ENCODE measurements at places on chromosomes 7 and 10.

- no peak for DNase-seq
These were observed 36.8 kb downstream of the CTBP2 start for GRCh38 chr10:125123476-125124114.

- no peak for DNase-seq
These were observed 8.0 kb upstream of the CALHM1 start for GRCh38 chr10:103466734-103467133.

DNA sequence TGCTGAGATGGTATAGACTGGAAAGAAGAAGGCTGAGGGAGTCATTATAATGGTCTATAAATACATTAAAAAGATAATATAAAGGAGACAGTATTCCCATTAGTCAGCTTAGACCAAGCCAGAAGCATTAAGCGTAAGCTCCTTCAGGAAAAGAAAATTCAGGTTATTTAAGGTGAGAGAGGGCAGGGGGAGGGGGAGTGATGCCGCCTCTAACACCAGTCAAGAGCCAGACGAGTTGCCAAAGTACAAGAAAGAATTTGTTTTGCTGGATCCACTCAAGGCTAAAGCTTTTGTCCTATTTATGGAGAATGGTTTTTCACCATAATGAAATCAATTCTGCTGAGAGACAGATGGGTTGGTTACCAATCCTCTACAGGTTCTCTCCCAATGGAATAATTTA lies 99.3 kb downstream of the CFAP58 start:
- no peak for DNase-seq

GRCh38 chr10:26839966-26840627 lies 20.7 kb downstream of the ABI1 start:
- no peak for DNase-seq

DNA sequence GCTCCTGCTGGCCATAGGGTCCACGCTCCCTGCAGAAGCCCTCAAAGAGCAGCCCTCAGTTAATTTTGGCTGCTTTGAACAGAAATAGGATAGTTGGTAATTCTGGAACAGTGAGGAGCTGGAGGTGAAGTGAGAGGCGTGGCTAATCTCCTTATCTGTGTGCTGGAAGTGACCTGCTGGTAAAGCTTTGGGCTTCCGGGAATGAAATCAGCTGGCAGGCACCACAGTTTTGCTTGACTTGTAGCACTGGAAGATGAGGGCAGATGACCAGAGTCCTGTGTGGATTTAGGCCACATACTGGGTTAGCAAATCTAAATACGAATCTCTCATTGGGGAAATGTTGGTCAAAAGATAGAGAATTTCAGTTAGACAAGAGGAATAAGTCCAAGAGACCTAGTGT lies 10.2 kb downstream of the ATP6V0E2 start:
- DNase-seq, result no peak

GRCh38 chr7:85719981-85720953 lies 533.4 kb upstream of the SEMA3D start:
- no peak for DNase-seq

DNA sequence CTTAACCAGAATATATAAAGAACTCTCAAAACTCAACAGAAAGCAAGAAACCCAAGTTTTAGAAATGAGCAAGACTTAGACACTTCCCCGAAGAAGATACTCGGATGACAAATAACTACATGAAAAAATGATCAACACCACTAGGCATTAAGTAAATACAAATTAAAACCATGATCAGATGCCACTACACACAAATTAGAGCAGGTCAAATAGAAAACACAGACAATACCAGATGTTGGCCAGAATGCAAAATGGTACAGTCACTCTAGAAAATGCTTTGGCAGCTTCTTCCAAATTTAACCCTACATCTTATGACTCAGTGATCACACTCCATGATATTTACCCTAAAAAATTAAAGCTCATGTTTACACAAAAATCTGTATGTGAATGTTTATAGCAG lies 18.4 kb downstream of the TMEM176A start:
- DNase-seq, result no peak

GRCh38 chr7:101362334-101363195 lies at the start of gene COL26A1:
COL26A1 (plus strand) TSS chr7:101362875; CDS start chr7:101363033, 158 bp downstream.
- DNase-seq, result no peak

- DNase-seq, result no peak
These were observed 59.4 kb downstream of the HTR7 start for GRCh38 chr10:90798482-90798881.

DNA sequence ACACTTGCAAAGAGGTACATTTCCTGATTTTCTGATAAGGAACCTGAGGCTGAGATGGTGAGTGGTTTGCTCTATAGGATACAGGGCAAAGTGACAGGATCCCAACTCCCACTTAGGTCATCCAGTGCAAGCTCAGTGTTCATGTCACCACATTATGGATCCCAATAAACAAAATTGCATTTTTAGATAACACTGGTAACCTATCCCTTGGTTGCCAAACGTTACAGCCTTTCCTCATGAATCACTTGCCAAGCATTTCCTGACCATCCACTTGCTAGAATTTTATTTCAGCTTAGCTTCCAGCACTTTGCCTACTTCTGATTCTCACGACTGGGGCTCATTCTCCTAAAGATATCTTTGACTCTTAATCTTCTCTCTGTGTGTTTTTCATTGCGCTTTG lies 131.4 kb upstream of the ODAD2 start:
- no peak for DNase-seq
